Activated CD4-positive, alpha-beta T cell treated with anti-CD3 and anti-CD28 coated beads, Interleukin-2, amount 50 U/mL, for 1 hour (primary cell): ENCODE measurements at places on chromosomes 7 and 10.

GRCh38 chr7:107147464-107148393, 21.1 kb upstream of the HBP1 start:
- DNase-seq = peak; percentile 28

- DNase-seq = no peak
Observed at GRCh38 chr7:151680810-151681209, 161.1 kb upstream of the RHEB start.

- no peak for DNase-seq
Observed at GRCh38 chr7:79461660-79462059, 8.2 kb upstream of the MAGI2 start.

GRCh38 chr10:101351477-101351876, 2.5 kb upstream of the BTRC start:
- no peak for DNase-seq

DNA sequence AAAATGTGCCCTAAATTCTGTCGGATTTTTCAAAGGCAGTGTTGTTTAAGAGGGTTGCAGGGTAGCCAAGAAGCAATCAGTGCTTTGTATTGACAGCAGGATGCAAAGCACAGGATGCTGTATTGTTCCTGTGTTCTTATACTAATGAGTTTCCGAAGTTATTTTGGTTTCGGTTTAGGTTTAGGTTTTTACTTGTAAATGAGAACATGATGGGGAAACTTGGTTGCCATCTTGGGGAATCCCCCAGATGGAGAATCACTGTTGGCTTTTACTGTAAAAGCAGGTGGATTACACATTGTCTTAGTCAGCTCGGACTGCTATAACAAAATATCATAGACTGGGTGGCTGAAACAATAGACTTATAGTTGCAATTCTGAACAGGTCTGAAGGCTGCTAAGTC, 72.1 kb downstream of the INHBA start:
- DNase-seq = no peak

DNA sequence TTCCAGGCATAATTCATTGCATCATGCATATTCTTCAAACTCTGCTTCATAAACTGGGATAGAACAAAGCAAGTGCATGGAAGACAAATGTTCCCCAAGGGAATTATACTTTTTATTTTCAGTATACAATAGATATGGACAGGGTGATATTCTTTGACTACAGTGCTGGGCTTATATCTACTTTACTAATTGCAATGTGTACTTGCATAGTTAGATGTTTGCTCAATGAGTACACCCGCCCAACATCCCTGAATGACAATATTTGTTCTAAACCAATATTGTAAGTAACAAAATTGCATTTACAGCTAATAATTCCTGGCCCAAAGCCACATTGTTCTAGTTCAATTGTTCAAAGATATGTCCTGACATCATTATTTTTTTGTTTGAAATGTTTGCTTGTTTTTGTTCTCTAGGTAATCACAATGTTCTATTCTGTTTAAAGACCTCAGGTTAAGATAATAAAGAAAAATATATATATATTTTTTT, 171.4 kb downstream of the PTN start:
- DNase-seq = no peak

DNA sequence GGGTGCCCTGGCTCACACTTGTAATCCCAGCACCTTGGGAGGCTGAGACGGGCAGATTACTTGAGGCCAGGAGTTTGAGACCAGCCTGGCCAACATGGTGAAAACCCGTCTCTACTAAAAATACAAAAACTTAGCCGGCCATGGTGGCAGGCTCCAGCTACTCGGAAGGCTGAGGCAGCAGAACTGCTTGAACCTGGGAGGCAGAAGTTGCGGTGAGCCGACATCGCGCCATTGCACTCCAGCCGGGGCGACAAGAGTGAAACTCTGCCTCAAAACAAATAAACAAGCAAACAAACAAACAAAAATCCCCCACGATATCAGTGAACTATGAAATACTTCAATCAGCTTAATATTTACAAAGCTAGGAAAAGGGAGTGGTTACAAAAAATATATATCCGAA, 382.3 kb upstream of the KCND2 start:
- no peak for DNase-seq

GRCh38 chr10:127556916-127557315, 7.8 kb downstream of the NPS start:
- no peak for DNase-seq

DNA sequence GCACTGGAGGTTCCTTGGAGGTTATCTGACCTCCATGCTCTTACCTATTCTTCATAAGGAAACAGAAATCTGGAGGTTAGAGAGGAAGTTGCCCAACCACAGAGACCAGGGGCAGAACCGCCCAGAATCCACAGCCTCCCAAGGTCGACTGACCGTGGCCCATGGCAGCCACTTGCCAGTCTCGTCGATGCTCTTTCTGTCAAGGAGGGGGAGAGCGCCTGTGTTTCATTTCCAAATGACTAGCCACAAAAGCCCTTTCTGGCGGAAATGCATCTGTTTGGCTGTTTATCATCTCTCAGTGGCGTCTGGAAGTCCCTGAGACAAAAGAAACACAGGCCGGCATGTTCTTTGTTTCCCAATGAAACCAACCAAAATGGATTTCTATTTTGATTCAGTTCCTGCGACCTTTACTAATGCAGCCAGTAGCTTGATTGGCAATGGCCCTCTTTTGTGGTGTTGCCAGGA, 2.9 kb downstream of the RAMP3 start:
- DNase-seq = no peak

DNA sequence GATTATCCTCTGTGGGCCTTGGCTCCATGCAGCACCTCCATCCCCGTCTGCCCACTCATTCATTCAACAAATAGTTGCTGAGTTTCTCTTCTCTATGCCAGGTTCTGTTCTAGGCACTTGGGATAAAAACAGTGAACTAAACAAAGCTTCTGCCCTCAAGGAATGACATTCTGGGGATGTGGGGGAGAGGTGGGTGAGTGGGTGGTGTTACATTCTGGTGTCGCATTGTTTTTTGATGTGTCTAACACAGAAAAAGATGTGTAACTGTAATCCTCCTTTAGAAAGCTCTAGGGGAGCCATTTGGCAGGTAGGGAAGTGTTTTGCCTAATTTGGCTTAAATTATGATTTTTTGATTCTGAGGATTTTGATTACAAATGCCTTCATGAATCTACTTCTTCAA, 21.4 kb downstream of the AUTS2 start:
- no peak for DNase-seq

- no peak for DNase-seq
Observed at GRCh38 chr7:34392972-34393371, 265.0 kb upstream of the NPSR1 start.

- DNase-seq = no peak
Observed at GRCh38 chr7:149872419-149873073, 1.2 kb upstream of the ATP6V0E2 start.

- no peak for DNase-seq
Observed at GRCh38 chr10:128545216-128545615, 419.0 kb upstream of the MKI67 start.

DNA sequence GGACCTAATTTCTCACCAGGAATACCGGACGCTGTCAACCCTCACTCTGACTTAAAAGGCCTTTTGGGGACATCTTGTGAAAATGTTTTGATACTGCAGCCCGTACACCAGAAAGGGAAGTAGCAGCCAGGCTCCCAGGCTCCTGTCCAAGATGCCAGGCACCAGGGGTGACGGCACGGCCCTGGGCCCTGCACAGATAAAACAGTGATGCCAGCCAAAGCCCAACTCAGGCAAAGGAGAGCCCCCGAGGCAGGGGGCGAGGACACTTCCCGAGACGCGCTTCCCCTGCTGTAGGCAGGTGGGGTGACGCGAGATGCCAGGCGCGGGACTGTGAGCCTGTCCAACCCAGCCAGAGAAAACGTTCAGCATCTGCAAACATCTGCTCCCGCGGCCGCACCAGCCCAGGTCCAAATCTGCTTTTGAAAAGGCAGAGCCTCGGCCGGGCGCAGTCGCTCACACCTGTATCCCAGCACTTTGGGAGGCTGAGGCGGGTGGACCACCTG, 15.7 kb downstream of the ZFAND2A start:
- no peak for DNase-seq

GRCh38 chr10:96642973-96643372, 56.2 kb upstream of the TM9SF3 start:
- DNase-seq = peak; percentile 36

DNA sequence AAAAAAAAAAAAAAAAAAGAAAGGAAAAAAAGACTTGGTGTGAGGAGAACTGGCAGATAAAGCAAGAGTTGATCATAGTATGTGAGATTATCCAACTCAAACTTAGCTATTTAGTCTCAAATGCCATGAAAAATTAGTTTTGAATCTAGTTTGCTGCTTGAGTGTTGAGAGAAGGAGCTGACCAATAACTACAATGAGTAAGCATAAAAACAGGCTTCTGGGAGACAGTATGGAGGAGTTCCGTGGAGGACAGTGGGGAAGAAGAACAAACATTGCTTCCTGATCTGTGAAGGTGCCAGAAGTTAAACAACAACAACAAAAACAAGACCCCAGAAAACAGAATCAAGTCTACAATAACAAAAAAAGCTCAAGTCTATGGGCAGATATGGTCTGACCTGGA, 317.1 kb upstream of the POT1 start:
- no peak for DNase-seq

DNA sequence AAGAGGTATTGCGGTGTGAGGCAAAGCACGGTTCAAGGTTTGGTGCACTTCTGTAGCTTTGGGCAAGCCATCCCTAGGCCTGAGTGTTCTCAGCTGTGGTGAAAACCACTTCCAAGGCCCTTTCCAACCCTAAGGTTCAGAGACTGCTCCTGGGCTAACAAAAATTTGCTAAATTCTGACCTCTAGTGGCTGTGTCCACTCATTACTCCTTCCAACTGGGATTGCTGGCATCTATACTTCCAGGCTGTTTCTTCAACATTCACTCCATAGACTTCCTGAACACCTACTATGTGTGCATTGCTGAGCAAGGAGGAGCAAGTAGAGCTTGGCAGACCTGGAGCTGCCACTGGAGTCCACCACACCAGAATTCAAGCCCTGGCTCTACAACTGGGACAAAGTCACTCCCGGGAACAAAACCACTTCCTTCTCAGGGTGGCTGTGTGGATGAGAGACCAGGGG, 29.3 kb upstream of the SH3PXD2A start:
- no peak for DNase-seq

DNA sequence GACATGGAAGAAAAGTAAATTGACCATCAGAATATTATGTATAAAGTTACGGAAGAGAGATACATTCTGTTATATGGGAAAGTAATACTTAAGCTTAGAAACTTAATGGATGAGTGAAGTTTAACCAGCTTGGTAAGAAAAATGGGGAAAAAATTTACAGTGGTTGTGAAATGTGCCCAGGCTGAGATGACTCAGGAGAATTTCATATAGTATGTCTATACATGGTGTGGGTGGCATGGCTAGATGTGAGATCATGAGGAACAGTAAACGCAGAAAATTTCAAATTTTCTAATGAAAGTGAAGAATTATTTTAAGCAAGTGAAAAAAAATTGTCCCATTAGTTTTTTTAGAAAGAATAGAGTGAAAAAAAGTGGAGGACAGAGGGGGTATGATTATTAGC, 552.5 kb upstream of the SORCS1 start:
- no peak for DNase-seq

- DNase-seq = no peak
Observed at GRCh38 chr10:29962166-29962850, 97.1 kb downstream of the JCAD start.

- no peak for DNase-seq
Observed at GRCh38 chr10:47449102-47449978, 34.6 kb downstream of the ANXA8 start.

DNA sequence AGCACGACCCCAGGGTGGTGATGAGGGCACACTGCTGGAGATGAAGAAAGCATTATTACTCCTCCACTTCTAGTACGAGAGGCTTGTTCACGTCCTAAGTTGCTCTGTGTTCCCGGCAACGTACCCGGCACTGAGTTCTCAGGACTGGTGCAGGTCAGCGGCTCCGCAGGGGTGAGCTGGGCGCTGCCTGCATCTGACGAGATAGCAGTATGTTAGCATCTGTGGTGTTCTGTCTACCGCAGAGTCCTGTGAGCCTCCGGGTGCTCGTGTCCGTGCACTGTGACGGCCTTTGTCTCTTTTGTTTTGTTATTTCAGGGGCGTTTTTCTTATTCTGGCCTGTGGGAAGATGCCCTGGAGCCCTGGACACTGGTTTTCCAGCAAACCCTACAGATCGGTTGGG, 507.8 kb downstream of the DNAJB6 start:
- no peak for DNase-seq

- DNase-seq = no peak
Observed at GRCh38 chr7:123749537-123749857, 694 bp upstream of the WASL start.

- peak; percentile 49 for DNase-seq
Observed at GRCh38 chr10:6204063-6204340, 1.3 kb downstream of the PFKFB3 start.

DNA sequence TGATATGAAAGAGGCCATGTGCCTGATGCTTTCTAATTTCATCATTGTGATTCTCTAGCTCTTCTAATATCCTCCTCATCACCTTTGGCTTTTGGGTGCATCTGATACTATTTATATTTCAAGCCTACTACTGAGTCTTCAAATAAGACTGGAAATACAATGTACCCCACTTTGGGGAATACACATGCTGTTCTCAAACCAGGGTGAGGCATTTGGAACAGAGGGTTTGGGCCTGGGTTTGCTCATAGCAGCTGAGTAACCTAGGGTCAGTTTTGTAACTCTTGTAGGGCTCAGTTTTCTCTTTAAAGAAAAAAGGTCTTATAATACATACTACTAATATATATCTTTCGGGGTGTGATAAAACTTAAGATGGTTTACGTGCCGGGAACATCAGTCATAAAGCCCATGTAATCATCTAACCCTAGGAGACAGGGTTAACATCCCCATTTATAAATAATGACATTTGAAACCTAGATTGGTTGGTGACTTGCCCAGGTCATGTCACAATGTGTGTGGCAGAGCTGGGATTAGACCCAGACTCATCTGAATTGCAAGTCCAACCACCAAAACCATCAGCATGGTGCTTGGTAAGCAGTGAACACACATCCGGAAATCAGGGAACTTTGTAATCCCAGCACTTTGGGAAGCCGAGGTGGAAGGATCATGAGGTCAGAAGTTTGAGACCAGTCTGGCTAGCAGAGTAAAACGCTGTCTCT, 23.0 kb downstream of the AKR1B15 start:
- no peak for DNase-seq

GRCh38 chr10:86522510-86522855, 891 bp upstream of the WAPL start:
- DNase-seq = no peak

DNA sequence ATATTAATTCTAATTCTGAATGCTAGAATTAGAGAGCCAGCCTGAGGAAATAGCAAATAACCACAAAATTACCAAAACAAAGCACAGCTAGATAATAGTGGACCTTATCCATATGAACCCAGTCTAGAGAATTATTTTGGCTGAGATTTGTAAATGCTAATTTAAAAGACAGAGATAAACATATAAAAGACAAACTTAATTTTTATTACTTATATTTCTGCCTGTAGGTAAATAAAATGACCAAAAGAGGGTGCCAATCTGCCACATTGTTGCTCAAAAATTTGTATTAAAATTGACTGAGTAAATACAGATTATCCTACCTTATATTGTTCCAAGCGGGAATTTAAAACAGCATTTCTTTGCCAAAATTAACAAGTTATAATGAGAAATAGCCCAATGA, 20.2 kb downstream of the RTKN2 start:
- DNase-seq = no peak

- DNase-seq = no peak
Observed at GRCh38 chr7:76133839-76134238, 67.9 kb upstream of the SRRM3 start.
